Muscle of back (tissue), 13 donors: ENCODE measurements at places on chromosomes 16 and 17.
A peak's percentile ranks its signal among the peaks of the same experiment; 100 is the strongest.

GRCh38 chr16:50627419-50627818 lies 53.7 kb downstream of the SNX20 start:
- peak; percentile 85 for DNase-seq

DNA sequence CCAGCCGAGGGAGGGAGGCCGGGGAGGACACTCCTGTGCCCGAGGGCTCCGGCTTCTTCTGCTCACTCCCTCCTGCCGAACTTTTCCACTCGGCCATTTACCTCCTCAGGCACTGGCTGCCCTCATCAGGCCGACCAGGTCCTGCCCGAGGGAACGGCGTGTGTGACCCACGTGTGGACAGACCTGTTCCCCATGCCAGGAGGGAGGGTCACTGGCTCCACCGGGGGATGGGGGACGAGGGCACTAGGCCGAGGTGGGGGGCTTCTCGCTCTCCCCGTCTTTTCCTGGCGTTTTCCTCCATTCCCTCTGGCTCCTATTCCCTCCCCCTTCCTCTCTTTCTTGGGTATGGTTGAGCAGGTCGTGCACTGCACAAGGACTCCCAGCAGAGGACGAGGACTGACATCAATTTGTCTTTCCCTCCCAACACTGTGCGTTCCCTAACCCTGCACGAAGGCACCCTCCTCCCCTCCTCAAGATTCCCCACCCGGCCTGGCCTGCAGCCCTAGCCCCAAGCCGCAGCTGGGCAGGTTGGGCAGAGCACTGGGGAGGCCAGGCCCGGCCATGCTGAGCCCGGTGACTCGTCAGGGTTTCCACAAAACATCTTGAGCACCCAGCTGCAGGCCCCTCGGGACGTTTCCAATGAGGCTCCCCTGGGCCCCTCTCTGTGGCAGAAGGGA lies 3.2 kb upstream of the IL17C start:
- DNase-seq, result no peak

DNA sequence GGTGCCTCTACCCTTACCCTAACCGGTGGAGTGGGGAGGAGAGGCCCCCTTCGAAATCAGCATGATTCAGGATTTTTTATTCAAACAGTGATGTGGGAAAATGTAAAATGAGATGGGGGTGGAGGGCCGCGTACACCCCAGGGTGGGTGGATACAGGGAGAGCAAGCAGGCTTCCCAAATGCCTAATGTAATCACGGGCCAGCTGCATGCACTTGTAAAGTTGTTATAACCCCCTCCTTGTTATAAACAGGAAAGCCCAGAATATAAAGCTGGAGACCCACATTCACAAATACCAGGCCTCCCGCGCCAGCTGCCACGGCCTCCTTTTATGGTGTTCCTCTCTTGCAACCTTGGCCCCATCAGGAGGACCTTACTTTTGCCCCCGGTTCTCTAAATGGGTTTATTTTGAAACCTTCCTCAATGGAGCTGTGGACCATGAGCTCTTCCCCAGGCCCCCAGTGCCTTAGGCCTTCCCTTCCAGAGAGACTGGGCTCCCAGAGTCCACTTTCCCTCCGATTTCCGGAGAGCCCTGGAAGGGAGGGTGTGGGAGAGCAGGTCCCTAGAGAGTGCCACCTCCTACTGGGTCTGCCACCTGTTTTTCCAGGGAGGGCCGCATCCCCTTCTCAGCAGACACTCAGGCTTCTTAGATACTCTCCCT lies 906 bp upstream of the FOXL1 start:
- no peak for DNase-seq

DNA sequence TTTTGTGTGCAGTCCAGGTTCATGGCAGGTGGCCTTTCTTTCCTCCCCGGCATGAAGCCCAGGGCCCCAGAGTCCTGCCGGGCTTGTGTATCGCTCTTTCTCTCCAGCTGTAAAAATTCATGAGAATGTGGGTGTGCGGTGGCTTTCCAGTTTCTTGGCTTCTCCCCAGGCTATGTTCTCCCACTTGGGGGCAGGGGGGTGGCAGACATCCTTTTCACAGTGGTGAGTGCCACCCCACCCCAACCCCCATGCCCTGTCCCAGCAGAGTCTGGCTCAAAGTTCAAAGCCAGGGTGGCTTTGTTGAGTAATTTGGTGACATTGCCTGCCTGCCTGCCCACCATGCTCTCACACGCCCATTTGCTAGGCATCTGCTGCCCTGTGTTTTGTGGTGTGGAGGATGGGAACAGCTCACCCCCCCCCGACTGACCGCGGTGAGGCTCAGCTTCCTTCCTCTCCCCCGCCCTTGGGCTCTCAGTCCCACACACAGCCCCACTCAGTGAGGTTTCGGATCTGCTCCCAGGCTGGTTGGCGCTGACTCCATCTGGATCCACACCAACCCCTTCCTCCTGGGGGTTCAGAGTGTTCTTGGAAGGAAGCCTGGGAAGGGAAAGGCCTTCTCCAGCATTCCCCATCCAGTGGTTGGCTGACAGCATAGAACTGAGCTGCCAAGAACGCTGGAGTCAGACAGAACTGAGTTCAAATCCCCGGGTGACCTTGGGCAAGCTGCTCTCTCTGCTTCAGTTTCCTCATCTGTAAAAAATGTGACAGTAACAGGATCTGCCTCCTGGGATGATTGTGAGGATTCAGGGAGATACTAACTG lies 36.0 kb downstream of the CHD9 start:
- DNase-seq, result peak; percentile 99

DNA sequence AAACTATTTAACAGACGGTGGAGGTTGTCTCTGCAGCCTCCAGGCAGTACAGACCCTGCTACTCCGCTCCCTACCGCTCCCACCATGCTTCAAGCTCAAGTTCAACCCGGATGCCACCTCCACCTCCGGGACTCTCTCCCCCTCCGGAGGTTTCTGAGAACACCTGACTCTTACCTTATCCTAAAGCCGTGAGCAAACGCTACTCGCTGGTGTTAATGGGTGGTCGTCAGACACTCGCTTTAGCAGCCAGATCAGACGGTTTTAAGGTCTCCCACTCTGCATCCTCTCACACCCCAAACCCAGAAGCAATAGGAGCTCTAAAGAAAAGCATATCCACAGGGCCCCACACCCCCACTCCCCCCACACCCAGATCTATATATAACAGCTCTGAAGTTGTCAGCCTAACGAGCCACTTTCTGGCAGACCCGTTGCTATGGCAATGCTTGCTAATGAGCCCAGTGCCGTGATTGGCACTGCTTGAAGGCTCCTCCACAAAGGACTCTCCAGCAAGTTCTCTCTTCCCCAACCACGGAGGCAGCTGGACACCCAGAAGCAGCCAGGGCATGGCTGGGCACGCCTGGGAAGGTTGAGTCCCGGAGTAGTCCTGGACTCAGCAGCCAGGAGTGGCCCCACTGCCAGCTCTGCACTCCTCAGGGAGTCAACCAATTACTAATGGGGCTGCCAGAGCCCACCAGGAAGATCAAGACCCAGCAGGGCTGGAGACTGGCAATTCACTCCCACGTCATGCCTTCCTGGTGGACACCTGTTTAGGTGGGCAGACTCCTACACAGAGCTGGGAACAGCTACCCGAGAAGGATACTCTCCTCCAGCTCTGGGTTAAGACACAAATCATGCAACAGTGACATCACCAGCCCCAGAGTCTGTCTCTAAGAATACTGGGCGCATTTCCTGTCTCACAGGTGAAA lies 121.2 kb upstream of the RCVRN start:
- DNase-seq, result no peak

DNA sequence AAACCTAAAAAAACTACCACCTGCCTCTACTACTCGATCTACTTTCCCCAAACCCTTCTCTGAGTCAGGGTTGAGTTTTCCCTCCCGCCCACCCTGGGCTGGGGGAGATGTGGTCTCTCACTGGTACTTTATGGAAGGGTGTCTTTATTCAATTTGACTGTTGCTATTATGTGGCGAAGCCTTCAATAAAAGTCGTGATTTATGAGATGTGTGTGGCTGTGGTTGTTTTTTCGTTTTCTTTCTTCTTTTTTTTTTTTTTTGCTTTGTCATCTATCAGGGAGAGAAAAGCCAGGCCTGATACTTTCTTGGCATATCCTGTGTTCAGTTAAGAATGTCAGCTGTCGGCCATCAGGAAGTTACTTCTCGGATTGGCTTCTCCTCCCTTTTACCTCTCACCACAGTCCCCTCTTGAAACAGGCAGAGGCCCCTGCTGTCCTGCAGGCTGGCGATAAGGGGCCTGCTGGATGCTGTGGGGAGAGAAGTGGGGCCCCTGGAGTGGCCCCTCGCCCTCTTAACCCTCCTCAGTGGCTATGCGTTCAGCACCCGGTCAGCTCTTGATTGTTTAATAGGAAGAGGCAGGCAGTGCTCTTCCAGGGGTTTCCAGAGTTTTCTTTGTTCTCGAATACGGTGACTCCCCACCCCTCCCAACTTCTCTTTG lies 123.0 kb downstream of the MSI2 start:
- DNase-seq, result no peak

DNA sequence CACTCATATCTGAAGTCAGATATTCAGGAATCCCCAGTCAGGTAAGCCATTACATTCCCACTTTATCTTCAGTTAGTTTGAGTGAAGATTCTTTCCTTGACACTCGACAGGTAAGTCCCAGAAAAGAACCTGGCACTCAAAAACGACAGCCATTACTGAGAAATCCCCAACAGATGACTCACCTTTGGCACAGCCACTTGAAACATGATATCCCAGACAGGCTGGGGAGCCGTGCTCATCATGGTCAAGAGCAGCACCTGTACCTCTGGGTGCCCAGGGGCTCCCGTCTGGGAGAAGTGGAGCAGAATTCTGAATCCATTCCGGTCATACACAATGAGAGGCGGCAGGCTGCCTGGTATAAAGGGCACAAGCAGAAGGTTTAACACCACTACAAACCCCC lies 16.8 kb upstream of the COG7 start:
- DNase-seq, result no peak

DNA sequence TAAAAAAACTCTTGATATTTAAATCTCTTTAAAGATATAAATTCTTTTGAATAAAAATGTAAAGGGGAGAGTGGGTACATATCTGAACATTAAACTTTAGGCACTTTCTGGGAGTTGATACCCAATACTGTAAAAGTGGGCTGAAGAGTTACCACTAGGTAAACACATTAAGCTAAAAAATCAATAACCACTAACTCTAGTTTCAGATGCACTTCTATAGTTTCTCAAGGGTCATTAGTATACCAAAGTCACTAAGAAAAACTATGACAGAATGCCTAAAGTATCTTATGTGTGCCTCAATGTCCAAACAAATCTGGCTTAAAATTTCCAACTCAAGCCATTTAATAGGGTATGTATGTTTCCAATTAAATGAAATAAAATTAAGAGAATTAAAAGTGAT lies 13.1 kb upstream of the CFDP1 start:
- no peak for DNase-seq

DNA sequence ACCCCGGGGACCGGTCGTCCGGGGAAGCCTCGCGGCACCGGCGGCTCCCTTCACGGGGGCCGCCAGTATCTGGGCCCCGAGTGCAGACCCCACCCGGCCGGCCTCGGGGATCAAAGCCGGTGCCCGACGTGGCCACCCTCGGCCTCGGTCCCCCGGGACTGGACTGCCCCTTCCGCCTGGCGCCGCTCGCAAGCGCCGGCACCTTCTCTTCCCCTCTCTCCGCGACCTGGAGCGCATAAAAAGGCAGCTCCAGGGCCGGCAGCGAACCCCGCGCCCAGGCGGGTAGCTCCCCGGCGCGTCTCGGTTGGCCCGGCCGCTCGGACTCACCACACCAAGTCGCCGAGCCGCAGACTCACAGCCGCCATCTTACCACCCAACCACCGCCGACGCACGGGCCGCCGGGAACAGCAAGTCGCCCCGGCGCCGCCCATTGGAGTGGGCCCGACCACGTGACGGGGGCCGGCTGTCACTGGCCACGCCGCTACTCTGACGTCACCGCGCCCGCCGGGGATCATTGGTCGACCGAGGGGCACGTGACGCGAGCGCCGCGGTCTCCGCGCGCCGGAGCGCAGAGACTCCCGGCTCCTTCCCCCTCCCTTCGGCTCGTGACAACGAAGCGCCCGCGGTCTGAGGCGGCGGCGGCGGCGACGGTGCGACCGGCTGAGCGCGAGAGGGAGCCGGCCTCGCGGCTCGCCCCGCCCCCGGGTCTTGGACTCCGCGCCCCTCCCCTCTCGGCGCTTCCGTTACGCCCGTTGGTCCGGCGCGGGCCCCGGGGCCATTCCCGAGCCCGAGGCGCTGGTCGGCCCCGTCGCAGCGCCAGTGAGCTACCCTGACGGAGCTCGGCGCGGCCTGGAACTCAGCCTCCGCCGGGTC lies at the start of the genes GLYR1 and UBN1:
TSS of gene GLYR1 (minus strand) at position 388 of the 873 bp plus-strand sequence. CDS start at position 365, 23 bp downstream.
TSS of gene UBN1 (plus strand) at position 581 of the 873 bp plus-strand sequence. CDS start 5,437 bp downstream, outside the sequence.
- peak; percentile 98 for DNase-seq

DNA sequence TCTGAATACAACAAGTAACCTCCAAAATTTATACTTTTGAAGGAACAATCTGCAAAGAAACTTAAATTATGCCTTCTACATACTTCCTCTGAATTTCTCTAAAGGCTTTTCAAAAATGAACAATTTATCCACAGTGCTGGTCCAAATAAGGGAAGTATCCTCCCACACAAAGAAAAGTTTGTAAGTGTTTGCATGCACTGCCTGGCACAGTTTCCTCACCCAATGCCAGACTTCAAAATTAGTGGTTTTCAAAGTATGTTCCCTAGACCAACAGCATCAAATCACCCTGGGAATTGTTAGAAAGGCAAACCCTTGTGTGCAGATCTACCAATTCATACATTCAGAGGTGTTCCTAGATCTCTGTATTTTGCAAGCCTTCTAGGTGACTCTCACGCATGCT lies 82.5 kb downstream of the PCTP start:
- DNase-seq, result no peak

GRCh38 chr16:6356911-6357310 lies 975.7 kb upstream of the RBFOX1 start:
- DNase-seq, result no peak

DNA sequence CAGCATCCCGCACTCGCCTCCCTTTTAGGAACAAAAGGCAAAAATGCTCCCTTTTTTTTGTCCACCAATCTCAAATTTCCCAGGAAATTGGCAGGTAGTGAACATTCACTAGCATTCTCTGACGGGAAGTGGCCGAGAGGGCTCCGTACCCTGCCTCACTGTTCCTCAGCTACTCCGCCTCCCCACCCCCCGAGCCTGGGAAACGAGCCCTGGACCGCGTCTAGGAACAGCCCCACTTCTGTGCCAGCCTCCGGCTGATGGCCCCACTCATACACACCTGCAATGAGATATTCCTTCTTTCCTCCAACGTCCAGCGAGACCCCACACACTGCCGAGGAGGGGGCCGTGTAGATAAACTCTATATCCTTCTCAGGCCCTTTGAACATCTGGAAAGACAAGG lies 30.0 kb upstream of the USP36 start:
- no peak for DNase-seq

DNA sequence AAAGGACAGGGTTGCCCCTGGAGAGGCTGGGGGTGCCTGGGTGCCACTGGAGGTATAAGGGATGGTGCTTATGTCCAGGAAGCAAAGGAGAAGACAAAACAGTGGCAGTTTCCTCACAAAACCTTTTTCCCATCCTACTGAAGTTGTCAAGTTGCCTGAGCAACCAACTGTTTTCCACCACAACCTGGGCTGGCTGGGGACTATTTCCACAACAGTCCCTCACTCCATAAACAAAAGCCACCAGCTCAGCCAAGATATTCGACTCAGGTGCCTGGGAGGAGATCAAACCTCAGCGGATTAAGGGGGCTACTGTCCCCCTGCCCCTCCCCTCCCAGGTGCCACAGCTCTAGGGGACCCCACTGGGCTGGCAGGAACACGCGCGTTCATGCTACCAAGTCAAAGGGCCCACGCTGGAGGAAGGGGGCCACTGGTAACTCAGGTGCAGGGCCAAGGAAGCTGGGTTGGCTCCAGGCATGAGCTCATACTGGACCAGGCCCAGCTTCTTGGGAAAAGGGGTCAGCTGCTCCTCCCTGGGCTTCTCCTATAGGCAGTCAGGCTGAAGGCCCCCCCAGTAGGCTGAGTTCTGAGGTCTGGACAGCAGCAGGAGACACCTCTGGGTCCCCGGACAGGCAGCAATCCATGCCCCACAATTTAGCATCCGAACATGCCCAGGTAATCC lies 45.7 kb upstream of the MRPS23 start:
- no peak for DNase-seq

- DNase-seq, result no peak
Measured at GRCh38 chr17:55237841-55238178, 26.9 kb upstream of the HLF start.
